ENCODE measurements at places on chromosomes 7 and 10. TPM values are rescaled to one million over a fixed set of nuclear protein-coding genes. Genes with fewer than 3 reads are reported as not detected.

VDAC2 gene
- 284 TPM for total RNA-seq

AOAH gene
- 0.55 TPM for total RNA-seq

GOLGA7B gene
- total RNA-seq: not detected

POP7 gene
- total RNA-seq: 96.7 TPM

CAMK2G gene
- 29.9 TPM for total RNA-seq

DHX32 gene
- total RNA-seq: 15.6 TPM

TMEM176B gene
- total RNA-seq: 1.2 TPM

ASIC3 gene
- 1.4 TPM for total RNA-seq

LRRC72 gene
- total RNA-seq: not detected

ADRA2A gene
- 7.3 TPM for total RNA-seq

STOX1 gene
- 2.5 TPM for total RNA-seq

ABCB4 gene
- 0.60 TPM for total RNA-seq

SYCE1 gene
- total RNA-seq: not detected

VWDE gene
- total RNA-seq: 18.9 TPM

TMEM130 gene
- total RNA-seq: 2.9 TPM

DNAAF5 gene
- total RNA-seq: 56.5 TPM

PTEN gene
- 48.7 TPM for total RNA-seq

GATA3 gene
- 0.43 TPM for total RNA-seq

SPDYE18 gene
- total RNA-seq: not detected

NME8 gene
- total RNA-seq: 0.22 TPM

GCK gene
- 4.9 TPM for total RNA-seq

CRTAC1 gene
- total RNA-seq: 0.91 TPM

GNAT3 gene
- not detected for total RNA-seq

CTAGE4 gene
- 9.8 TPM for total RNA-seq

KCNH2 gene
- total RNA-seq: 7.7 TPM

WIPF3 gene
- total RNA-seq: 12.1 TPM

OR6B1 gene
- not detected for total RNA-seq

OR13A1 gene
- total RNA-seq: not detected

CALML3 gene
- not detected for total RNA-seq

POM121L12 gene
- total RNA-seq: not detected

LIPJ gene
- not detected for total RNA-seq

ACHE gene
- 4.8 TPM for total RNA-seq

RARRES2 gene
- total RNA-seq: 254 TPM

GIMAP4 gene
- not detected for total RNA-seq

STX1A gene
- 9.9 TPM for total RNA-seq

GNGT1 gene
- total RNA-seq: 0.26 TPM

STRIP2 gene
- total RNA-seq: 7.9 TPM

CLDN3 gene
- 19.1 TPM for total RNA-seq

UTF1 gene
- total RNA-seq: 21.7 TPM

AHCYL2 gene
- 30.5 TPM for total RNA-seq

TLX1 gene
- not detected for total RNA-seq

EN2 gene
- total RNA-seq: not detected
